ENCODE measurements at places on chromosomes 13 and 19.

DNA sequence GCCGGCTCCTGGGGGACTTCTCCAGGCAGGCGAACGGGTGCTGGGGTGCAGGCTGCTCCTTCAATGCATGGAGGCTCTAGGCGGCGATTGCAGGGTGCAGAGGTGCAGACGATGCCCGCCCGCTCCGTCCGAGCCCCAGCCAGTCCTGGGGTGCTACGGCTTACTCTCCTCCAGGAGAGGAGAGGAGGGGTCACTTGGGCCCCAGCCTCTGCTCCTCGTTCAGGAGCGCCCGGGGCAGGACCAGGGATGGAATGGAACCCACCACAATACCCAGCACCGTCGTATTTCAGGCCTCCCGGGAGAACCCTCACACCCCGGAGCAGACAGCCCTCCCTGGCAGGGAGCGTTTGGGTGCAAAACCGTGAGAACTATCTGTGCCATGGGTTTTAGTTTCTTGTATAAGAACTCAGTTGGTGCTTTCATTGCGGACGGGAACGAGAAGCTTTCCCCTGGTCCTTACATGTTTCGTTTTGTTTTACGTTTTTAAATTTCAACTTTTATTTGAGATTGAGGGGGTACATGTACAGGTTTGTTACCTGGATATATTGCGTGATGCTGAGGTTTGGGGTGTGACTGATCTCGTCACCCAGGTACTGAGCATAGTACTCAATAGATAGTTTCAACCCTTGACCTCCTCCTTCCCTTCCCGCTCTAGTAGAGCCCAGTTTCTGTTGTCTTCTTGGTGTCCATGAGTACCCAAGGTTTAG is 46.8 kb downstream of the ARHGEF18 start:
- no peak for DNase-seq

GRCh38 chr19:50669302-50670101 is 20.3 kb downstream of the C19orf81 start:
- DNase-seq: peak; percentile 45

DNA sequence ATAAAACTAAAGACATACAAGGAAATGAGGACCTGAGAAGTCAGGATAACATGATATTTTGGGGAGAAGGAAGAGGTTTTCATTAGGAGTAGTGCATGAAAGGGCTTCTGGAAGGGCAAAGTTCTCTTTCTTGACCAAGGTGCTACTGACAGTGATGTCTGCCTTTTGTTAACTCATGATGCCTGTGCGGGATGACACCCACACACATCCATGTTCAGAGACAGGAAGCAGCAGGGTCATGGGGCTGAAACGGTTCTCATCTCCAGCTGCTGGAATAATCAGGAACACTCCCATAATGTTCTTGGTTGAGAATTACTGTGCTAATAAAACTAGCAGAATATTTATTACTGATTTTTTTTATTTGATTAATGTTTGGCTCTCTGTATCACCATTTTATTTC is 29.1 kb downstream of the KCNC3 start:
- DNase-seq: no peak

DNA sequence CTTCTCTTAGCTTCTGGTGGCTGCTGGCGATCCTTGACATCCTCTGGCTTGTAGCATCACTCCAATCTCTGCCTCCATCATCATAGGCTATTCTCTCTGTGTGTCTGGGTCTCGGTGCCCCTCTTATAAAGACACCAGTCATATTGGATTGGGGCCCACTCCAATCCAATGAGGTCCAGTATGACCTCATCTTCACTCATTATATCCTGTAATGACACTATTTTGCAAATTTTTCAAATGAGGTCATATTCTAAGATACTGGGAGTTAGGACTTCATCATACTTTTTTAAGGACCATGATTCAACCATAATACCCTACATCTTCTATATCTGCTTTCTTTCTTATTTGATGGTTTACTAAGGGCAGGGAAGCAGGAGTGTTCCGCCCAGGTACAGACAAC is 12.0 kb upstream of the SLC46A3 start:
- no peak for DNase-seq

GRCh38 chr19:17243830-17244617 is 1.7 kb downstream of the NR2F6 start:
- peak; percentile 30 for DNase-seq

GRCh38 chr19:1041272-1041834 is 1.4 kb downstream of the ABCA7 start:
- DNase-seq: no peak

DNA sequence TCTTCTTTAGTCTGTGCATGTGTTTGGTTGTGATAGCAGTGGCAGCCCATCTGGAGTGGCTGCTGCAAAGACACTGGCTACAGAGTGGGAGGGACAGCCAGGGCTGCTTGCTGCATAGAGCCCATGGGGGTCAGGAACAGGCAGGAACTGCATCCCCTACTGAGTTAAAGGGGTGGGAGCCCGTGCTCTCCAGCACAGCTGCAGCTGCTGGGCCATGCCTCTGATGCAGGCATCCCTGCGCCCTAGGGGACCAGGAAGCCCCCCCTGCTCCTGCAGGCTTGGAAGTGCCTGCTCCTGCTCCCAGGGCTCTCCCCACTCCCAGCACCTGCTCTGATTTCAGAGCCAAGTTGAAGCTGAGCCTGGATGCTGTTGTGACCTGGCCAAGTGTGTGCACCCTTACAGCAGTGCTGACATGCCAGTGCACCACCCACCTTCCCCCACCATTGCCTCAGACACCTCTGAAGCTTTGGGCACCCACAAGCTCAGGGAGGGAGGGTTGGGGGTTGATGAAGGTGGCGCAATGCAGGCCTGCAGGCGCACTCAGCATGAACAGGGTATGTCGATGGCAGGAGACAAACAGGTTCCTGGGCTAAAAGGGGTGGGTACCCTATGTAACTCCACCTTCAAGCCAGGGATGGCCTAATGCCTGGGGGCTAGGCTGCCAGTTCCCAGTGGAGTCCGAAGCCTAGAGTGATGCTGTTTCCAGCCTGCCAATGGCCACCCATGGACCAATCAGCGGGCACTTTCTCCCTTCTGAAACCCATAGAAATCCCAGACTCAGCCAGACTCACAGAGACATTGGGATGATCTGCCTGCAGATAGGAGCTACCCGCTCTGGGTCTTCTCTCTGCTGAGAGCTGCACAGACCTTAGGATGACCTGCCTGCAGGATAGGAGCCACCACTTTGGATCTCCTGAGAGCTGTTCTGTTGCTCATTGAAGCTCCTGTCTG is 919.9 kb upstream of the MIR17HG start:
- no peak for DNase-seq

DNA sequence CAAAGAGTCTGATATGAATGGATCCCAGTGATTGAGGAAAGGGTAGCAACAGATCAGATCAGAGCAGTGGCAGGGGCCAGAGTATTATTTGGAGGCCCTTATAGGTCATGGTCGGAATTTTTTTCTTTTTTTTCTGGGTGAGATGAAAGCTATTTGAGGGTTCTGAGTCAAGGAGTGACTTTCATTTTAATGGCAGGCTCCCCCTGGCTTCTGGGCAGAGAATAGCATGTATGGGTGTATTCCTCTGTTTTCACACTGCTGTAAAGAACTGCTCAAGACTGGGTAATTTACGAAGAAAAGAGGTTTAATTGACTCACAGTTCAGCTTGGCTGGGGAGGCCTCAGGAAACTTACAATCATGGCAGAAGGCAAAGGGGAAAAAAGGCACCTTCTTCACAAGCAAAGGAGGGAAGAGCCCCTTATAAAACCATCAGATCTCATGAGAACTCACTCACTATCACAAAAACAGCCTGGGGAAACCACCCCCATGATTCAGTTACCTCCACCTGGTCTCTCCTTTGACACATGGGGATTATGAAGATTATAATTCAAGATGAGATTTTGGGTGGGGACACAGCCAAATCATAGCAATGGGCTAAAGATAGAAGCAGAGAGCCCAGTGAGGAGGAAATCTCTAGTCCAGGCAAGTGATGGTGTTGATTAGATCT is 3.0 kb upstream of the SLC6A16 start:
- peak; percentile 57 for DNase-seq

DNA sequence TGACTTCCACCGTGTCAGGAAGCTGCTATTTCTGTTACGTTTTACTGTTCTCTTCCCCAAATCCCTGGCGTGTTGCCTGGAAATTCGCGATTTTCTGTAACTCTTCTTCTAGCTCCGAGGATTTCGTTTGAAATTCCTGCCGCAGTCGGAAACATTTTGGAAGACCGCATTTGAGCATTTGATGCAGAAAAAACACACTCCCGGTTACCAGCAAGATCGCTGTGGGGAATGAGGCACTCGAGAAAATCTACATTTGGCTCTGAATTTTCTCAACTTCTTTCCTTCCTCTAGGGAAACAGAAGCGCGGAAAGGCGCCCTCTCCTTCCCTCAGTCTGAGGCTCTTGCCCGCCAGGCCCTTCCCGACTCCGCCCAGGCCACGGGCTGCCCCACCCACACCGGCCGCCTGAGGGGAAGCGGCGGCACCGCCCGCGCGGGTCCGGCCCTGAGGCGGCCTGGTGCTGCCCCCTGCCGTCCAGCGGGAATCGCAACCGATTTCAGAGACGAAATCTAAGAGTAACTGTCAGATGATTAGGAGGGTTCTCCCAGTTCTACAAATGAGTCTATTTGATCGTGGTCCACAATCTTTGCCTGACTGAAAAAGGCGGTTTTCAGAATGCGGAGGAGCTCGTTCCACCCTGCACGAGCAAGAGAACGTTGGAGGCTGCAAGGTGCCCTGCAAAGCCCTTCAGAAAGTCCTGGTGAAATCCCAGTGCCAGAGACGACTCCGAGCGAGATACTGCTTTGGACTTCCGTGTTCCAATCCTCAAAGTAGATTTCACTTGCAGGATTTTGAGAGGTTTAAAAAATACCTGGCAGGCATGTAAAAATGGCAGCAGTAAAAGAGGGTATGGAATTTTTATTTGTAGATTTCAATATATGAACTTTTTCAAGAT is 18.4 kb upstream of the TUBGCP3 start:
- peak; percentile 82 for DNase-seq

- no peak for DNase-seq
Measured at GRCh38 chr19:18433015-18433691, 4.8 kb downstream of the ISYNA1 start.

- DNase-seq: no peak
Measured at GRCh38 chr19:28569132-28570131, 643.5 kb downstream of the UQCRFS1 start.

GRCh38 chr19:38057959-38058690 is 151.1 kb downstream of the SIPA1L3 start:
- DNase-seq: peak; percentile 38

DNA sequence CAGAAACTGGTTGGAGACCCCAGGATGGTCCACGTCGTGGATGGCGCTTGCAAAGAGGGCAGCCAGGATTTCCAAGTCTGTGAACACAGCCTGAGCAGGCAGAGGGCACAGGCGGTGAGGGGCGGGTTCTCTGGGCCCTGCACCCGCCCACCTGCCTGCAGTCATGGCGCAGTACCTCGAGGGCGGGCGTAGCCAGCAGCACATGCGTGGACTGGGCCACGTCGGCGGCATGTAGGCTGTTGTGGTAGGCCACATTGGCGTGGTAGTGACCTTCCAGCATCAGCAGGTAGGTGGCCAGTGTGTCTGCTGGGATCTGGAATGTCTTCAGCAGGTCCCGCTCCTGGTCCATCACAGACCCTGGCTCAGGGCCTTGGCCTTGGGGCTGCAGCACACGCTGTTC is 8.1 kb downstream of the PDE4C start:
- no peak for DNase-seq

- no peak for DNase-seq
Measured at GRCh38 chr19:53849237-53849676, 18.4 kb upstream of the MYADM start.

GRCh38 chr13:41224113-41225110 is 30.0 kb upstream of the KBTBD7 start:
- DNase-seq: no peak

- DNase-seq: no peak
Measured at GRCh38 chr13:48644951-48645350, 8.8 kb upstream of the CYSLTR2 start.

DNA sequence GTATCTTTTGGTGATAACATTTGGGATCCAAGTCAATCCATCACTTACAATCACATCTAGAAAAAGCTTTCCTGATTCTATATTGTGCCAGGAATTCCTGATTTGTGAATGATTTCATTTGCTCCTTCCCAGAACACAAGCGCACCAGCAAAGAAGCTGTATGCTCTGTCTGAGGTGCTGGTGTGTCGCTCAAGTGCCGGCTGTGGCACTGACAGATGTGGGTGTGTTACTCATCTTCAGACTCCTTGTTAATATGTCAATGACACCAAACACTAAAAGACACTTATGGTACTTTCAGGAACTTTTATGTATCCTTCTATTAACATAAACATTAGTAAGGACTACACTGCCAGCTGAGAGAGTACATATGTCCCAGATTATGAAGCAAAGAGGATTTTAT is 429.1 kb downstream of the ITGBL1 start:
- no peak for DNase-seq

DNA sequence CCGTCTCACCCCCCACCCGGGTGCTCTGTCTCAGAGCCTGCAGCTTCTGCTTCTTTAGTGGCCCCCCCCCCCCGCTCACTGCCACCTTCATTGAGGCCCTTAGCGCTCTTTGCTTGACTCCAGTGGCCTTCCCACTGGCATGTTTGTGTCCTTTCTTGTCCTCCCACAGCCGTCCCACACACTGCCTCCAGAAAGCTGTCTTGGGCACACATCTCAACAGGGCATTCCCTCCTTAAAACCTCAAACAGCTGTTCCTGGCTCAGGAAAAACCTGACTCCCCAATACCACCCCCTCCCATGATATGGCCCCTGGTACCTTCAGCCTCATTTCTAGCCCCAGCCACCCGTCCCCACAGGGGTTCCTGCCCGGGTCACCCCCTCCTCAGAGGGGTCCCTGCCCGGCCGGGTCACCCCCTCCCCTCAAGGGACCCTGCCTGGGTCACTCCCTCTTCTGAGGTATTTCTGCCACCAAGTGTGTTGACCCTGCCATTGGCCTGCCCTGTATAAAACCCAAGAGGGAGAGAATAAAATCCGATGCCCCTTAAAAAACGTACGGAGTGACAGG is 8.9 kb downstream of the B3GLCT start:
- no peak for DNase-seq

DNA sequence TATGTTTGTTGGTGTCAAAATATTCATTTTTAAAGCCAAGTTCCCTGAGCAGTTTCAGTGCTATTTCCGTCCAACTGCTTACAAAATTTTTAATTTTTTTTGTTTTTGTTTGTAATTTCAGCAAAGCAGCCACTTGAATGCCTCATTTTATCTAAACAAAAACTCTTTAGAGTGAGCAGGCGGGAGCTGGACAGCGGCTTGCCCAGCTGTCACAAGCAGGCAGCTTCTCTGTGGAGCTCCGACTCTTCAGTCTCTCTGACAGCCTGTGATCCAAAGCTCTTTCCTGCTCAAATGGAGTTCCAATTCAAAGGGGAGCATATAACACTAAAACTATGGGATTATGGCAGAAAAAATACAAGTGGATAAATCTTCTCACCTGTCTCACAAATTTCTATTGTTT is 618.3 kb upstream of the PCDH20 start:
- DNase-seq: no peak

- DNase-seq: no peak
Measured at GRCh38 chr13:21749410-21749809, 78.5 kb downstream of the FGF9 start.

- DNase-seq: no peak
Measured at GRCh38 chr13:112481458-112481857, 105.3 kb downstream of the SPACA7 start.
